ENCODE measurements at places on chromosomes 12 and 14.

DNA sequence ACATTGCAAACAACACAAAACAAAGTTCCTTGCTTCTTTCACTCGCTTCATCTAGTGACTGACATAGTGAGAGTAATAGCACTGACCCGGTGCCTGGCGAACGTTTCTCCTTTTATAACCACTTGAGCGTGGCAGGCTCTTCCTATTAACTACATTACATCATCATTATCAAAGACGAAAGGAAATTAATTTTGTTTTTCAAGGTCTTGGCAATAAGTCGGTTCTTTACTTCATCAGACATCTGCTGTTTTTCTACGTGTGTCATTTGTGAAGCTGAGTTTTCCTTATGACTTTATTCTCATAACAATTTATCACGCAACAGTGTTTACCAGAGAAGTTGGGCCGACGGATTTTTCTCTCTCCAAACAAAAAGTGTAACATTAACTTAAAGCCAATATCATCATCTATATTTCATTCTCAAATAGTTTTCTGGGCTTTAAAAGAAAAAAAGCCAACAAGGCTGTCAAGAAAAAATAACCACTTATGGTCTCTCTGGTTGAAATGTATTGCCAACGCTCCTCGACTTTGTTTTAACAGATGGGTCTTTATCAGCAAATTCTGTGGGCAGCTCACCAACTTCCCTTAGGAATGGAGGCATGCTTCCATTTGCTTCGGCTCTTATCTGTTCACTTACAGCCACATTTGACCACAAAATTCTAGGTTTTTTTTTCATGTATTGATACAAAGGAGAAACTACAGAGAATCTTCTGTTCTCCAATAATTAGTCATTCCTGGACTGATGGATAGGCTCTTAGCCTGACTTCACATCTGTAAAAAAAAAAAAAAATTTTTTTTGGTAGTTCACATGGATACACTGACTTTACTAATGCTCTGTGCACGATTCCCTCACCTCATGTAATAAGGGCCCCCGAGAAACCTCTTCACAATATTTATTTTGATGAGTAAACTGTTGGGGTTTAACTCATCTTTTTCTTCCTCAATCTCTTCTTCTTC lies 97.1 kb upstream of the CDKN3 start:
- no peak for DNase-seq

DNA sequence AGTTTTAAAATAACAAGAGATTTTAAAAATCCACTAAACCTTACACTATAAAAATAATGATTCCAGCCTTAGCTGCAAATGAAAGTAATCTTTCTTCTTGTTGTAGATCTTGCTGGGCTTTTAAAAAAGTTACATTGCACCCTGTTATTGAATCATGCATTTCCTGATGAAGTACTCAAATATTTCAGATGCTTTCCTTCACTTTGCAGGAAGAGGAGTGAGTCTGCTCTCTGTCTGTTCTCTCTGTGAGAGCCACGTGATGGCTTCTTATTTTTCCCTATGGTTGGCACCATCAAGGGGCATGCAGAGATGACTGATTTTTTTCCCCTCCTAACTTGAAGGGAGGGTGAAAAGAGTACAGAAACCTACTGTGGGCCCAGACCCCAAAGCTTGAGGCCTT lies 262.7 kb downstream of the ATP23 start:
- DNase-seq, result no peak

DNA sequence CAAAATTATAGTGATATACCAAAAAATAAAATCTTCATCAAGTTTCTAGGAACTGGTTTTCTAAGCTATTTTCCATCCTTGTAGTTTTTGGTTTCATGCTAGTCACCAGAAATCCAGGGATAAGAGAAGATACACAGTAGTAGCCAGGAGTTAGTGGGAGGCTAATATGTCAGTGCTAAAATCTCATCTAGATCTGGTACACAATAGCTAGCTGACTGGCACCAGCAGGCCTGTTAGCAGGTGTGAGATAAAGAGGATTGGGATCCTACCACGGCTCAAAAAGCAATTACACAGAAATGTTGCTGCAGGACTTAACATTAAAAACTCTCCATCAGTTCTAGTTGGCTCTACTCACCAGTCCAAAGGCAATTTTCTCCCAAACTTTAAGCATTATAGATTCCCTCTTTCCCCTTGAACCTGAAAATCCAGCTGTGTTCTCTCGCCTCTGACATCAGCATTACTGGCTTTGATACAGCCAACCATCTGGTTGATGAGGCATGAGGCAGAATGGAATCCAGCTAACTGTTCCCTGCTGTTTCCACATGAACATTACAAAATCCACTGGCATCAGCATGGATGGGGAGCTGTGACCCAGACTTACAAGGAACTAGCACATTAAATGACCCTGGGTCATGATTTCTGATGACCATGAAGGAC lies 41.8 kb upstream of the CCDC196 start:
- DNase-seq, result no peak

GRCh38 chr12:132521200-132521580 lies 31.2 kb downstream of the FBRSL1 start:
- no peak for DNase-seq

- no peak for DNase-seq
These were observed 1190.3 kb downstream of the GALC start for GRCh38 chr14:86802726-86803125.

GRCh38 chr14:63290741-63291430 lies 27.8 kb downstream of the GPHB5 start:
- no peak for DNase-seq

DNA sequence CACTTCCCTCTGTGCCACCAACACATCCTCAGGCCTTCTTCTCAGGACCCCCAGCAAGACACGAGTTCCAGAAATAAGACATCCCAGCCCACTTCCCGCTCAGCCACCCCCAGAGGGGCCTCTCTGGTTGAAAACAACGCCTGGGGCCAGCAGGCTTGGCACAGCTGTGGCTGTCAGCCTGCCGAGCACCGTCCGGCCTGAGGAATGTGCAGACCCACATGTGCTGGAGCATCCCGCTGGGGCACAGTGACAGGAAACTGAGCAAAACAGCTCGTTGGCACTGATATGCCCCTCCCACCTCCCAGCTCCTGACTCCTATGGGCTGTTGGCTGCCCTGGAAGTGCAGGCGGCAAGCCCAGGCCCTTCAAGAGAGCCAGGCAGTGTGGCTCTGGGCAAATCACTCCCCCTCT lies 1.4 kb downstream of the SYNE3 start:
- DNase-seq, result no peak

DNA sequence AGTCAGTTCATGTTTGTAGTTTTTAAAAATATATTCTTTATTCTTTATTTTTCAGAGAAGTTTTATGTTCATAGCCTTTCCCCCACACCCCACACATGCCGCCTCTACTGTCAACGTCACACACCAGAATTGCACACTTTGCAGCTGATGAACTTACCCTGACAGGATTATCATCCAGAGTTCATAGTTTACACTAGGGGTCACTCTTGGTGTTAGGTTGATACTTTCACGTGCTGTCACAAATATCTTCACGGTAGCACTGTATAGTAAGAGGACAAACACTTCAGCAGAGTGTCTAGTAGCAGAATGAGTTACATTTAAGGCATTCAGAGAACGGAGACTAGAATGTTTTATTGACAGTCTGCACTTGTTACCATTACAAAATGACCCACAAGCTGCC lies 5.1 kb downstream of the DPPA3 start:
- no peak for DNase-seq

DNA sequence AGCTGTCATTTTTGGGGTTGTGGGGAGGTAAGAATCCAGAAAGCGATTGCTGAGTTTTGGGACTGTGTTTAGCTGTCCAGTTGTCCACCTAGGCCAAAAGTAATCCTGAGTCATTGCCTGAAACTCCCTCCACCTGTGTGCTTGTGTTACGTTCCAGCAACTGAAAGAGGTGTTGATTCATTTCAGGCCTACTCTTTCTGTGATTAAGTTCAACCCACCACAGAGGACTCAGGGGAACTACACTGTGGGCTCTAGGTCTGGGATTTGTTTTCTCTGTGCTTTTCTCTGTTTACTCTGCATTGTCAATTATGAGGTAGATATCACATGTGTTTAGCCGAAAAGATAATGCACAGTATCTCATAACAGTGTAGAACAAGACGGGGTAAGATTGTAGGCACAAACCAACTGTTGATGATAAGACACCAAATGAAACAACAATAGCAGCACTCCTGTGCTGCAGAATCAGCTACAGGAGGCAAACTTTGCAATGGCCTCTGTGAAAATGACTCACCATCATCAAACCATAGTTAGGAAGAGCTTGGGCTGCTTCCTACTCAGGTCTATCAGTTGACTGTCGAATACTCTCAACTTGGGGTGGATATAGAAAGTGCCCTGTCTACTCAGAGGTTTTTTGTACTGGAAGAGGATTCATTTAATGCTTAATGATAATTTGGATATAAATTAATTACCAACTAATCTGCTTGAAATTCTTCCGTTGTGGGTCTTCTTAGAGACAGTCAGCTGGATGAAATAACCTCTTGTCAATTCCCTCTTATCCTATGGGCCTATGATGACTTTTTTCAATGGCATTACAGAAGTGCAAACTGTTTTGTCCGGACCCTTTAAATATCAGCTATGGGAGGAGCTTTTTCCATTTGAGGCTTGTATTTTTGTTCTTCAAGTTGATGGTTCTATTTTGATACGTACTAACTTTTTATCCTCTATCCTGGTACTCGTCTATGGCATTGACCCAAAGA lies 385.9 kb downstream of the BMP4 start:
- DNase-seq, result no peak

- DNase-seq, result no peak
These were observed 179.6 kb downstream of the TMEM117 start for GRCh38 chr12:44015333-44015941.

- DNase-seq, result no peak
These were observed 130.3 kb downstream of the TMEM30B start for GRCh38 chr14:61150851-61151250.

GRCh38 chr12:8572507-8572906 lies 31.8 kb upstream of the CLEC4E start:
- DNase-seq, result no peak

DNA sequence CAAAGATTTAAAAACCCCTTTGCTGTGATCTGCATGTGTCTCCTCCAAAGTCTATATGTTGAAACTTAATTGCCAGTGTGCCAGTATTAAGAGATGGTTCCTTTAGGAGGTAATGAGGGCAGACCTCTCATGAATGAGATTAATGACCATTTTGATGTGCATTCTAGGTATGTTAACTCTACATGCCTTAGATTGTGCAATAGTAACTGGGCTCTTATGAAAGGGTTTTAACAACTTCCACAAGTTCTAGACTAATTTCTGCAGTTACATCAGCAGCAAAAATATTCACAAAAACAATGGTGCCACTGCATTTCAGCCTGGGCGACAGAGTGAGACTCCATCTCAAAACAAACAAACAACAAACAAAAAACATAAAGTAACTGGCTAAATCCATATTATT lies 3.8 kb upstream of the TAS2R10 start:
- DNase-seq, result no peak

GRCh38 chr14:88998027-88998426 lies 173.6 kb downstream of the TTC8 start:
- no peak for DNase-seq

DNA sequence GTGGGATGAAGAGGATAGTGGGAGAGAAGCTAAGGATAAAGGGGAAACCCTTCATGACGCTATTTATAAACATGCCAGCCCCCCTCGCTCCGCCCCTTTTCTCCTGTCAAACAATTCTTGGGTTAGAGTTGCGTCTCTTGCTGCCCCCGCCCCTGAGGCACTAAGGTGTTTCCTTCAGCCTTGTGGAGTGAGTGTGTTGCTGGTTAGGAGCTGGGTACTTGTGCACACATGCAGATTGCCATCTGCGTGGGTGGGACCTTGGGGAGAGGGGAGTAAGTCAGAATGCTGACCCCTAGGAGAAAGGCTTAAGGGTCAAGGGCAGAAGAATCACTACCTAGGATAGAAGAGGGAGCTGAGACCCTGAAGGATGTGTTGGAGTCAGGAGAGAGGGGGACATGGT lies 5.4 kb downstream of the FOXJ2 start:
- DNase-seq, result no peak

- no peak for DNase-seq
These were observed 5.3 kb downstream of the CHGA start for GRCh38 chr14:92928258-92928629.

DNA sequence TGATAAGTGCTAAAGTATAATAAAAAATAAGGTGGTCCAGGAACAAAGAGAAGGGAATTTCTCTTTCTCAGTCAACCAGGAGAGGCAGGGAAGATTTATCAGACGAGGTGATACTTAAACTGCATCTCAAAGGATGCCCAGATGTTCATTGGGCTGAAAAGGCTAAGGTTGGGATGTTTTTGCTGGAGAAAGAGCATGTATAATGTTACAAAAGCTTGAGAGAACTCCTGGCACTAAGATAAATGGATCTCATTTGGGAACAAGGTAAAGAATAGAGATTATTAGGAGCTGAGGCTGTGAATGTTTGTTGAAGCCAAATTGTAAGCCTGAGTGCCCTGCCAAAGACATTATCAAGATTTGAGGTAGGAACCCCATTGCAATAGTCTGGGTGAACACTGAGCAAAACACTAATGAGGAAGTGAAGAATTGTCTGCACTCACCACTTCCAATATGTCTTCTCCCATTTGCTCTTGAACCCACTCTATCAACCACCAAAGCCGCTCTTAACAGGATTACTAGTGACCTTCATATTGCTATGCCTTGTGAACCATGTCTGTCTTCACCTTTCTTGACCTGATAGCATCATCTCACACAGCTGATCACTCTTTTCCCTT lies 149.0 kb upstream of the ARID2 start:
- DNase-seq, result no peak

GRCh38 chr12:127711108-127711507 lies 555.9 kb upstream of the TMEM132C start:
- DNase-seq, result no peak

GRCh38 chr14:74018174-74018585 lies 908 bp downstream of the ENTPD5 start:
- no peak for DNase-seq

GRCh38 chr12:95224202-95225170 lies 6.9 kb downstream of the VEZT start:
- no peak for DNase-seq

DNA sequence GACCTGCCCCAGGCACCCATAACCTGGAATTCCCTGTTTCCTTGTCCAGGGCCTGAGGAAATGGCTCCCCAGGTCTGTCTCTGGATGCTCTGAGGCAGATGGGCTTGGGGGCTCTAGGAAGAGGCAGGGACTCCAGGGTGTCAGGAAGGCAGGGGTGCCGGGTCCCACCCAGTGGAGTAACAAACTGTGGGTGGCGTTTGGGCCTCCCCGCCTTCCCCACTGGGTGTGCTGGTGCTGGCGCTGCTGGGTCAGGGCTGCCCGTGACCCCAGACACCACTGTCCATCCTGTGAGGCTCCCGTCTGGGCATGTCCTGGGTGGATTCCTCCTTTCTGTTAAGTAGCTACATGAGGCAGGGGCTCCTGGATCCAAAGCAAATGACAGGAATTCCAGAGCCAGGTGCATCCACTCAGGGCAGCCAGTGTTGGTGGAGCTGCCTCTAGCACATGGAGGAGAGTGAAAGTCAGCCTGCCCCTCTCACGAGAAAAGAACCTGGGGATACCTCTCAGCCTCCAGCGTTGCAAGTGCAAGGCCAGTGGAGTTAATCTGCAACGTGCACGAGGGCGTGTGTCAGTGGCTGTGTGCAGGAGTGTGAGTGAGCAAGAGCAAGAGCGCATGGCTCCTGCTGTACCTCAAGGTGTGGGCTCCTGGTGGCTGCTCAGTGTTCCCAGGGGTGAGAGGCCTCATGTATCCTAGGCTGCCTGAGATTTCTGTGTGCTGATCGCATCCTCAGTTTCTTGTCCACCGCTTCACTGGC lies 403.1 kb downstream of the TMEM121 start:
- DNase-seq, result no peak
